ENCODE measurements at places on chromosomes 4 and X.

DNA sequence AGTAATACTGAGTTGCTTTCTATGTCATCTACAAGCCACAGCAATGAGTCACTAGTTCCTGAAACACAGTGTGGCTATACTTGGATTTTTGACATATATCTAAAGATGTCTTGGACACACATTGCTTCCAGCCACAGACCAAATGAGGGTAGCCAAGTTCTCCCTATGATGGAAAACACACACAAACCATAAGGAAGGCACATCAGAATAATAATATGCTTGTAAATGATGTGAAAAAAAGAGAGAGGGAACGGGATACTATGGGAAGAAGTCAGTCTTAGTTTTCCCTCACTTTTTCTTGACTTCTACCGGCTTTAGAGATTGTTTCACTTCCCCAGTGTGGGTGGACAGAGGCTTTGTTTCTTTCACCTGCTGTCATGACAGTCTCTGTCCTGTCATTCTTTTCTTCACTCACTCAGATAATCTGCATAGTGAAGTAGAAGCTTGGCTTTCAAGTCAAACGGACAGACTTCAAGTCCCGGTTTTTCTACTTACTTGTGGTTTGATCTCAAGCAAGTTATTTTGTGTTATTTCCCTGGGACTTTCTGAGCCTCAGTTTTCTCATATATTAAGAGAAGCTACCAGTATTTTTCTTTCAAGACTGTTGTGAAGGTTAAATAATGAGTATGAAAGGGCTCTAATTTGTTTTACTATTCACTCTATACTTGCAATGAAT is 34.7 kb downstream of the P2RY10 start:
- no peak for DNase-seq

GRCh38 chr4:122900314-122900713 is 22.1 kb downstream of the NUDT6 start:
- DNase-seq: no peak

GRCh38 chr4:159722052-159722451 is 619.2 kb downstream of the RAPGEF2 start:
- DNase-seq: no peak

DNA sequence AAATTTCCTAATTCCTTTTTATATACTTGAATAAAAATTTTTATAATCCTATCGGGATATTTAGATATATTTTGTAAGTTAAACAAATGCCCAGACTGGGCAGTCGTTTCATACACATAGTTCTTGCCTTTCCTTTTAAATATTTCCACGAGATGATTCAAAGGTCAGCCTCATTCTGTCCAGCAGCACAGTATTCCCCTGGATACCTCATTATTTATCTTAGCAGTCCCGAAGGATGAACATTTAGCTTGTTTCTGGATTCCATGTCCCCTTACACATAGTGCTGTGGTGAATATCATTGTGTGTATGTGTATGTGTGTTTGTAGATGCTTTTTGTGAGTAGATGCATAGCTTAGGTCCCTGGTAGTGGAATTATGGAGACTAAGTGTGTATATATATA is 38.3 kb downstream of the RAPGEF2 start:
- DNase-seq: no peak

All from NCI-H446 treated with DMSO at 0.1 percent for 48 hours (cell line).